H1 (cell line): ENCODE measurements at places on chromosomes 6 and 20. TPM values are rescaled to one million over a fixed set of nuclear protein-coding genes. Genes with fewer than 3 reads are reported as not detected.
A peak's percentile ranks its signal among the peaks of the same experiment; 100 is the strongest.

DNA sequence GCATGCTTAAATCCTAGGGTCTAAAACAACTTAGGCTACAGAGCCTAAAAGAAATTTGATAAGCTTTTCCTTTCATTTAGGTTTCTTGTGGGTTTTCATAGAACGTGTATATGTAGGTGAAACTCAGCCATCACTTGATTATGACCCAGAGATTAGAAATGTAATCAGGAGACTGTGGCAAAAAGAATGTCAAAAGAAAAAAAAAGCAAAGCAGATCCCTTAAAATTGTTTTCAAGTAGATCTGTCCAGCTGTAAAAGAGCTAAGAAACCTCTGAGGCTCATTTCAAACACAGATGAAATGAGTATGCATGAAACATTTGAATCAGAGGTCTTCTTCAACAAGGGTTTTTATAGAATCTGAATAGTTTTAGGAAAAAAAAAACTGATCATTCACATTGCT is 341.3 kb upstream of the PRDM1 start:
- H3K27me3 ChIP-seq = no peaks in the 10 kb centered on the region
- no peak overlapping the region for H3K27ac ChIP-seq
- DNase-seq = no peak
- H3K4me3 ChIP-seq = no peak overlapping the region
- no peaks in the 10 kb centered on the region for H3K4me1 ChIP-seq

DNA sequence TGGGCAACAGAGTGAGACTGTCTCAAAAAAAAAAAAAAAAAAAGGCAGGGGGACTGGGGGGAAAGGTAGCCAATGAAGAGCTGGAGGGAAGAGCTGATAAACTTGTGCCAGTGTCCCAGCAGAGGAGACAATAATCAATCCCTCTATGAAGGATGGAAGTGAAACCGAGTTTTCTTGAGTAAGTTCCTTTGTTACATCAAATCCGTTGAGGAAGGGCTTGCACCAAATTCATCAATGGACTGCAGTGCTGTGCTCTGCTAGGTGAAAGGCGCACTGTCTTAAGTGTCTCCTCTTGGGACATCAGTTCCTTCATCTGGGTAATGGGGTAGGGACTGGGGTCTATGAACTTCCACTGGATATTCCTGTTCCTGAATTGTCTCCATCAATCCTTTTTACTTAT is 3.0 kb upstream of the CRIP3 start:
- H3K36me3 ChIP-seq = no peaks in the 10 kb centered on the region
- peaks cover 9% of the 10 kb centered on the region for H3K4me1 ChIP-seq
- H3K27ac ChIP-seq = no peak overlapping the region
- no peak overlapping the region for H3K4me3 ChIP-seq

GRCh38 chr6:73340048-73340447 is 14.0 kb downstream of the DPPA5 start:
- H3K4me3 ChIP-seq = no peak overlapping the region
- no peaks in the 10 kb centered on the region for H3K36me3 ChIP-seq
- DNase-seq = no peak
- H3K27ac ChIP-seq = no peak overlapping the region

DNA sequence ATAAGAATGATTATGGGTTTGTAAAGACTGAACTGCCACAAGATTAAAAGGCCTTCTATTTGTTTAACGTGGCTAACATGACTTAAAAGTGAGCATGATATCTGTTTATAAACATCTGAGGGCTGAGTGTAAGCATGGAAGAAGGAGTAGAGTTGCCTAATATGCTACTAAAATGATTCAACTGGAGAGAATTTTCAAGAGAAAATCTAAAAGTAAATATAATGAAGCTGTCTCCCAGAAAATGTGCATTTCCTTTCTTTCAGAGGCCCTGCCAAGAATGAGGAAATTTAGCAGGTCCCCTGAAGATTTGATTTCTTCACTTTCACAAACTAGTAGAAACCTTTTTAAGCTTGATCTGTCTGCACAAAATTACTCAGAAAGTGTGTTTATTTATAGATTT is 4.2 kb upstream of the EYA4 start:
- no peak overlapping the region for H3K4me3 ChIP-seq
- H3K27me3 ChIP-seq = peaks cover 18% of the 10 kb centered on the region
- H3K36me3 ChIP-seq = no peaks in the 10 kb centered on the region
- no peaks in the 10 kb centered on the region for H3K4me1 ChIP-seq
- no peak for DNase-seq

DNA sequence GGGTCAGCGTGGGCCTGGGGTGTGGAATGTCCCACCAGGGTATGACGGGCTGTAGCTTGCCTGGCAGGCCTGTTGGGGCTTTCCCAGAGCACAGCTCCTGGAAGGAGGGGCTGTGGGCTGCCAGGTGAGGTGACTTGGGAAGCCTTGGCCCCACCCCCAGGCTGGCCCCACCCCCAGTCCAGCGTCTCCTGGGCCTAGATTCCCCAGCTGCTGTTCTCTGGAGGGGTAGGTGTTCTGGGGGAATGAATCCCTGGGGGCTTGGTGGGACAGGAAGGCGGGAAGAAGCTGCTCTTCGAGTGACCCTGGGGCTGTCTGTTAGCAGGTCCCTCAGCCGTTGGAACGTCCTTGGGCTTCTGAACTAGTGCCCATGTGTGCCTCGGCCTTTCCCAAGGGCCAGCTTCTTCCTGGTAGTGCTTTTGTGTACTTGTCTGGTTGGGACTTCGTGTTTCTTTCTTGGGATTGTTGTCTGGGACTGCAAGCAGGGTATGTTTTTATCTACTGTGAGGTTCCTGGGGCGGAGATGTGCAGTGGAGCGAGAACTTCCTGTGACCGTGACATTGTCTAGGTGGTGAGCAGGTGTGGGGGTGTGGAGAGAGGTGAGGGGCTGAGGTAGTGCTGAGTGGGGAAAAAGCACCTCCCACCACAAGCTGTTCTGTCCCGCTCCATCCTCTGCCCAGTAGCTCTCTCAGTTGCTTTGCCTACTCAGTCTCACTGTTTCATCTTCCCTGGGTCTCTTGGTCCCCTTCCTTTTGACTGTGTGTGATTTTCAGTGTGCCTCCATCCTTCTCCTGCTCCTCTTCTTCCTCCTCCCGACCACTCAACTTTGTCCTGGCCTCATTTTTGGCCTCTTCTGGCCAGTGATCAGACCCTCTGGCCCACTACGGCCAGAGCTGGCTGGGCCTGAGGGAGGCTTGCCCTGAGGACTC is 1.3 kb upstream of the DDR1 start:
- no peaks in the 10 kb centered on the region for H3K36me3 ChIP-seq
- H3K27ac ChIP-seq = peak overlapping the region; percentile 70
- no peaks in the 10 kb centered on the region for H3K27me3 ChIP-seq
- peak overlapping the region; percentile 85 for H3K4me3 ChIP-seq
- peak; percentile 86 for DNase-seq

GRCh38 chr6:108801366-108801765 is 46.9 kb upstream of the ARMC2 start:
- H3K27ac ChIP-seq = no peak overlapping the region
- DNase-seq = no peak

- H3K27me3 ChIP-seq = no peaks in the 10 kb centered on the region
- no peak overlapping the region for H3K4me3 ChIP-seq
- H3K36me3 ChIP-seq = no peaks in the 10 kb centered on the region
- H3K4me1 ChIP-seq = no peaks in the 10 kb centered on the region
- H3K27ac ChIP-seq = no peak overlapping the region
Measured at GRCh38 chr20:64231621-64232550, 23.7 kb upstream of the PCMTD2 start.

- H3K27me3 ChIP-seq = no peaks in the 10 kb centered on the region
- no peak overlapping the region for H3K27ac ChIP-seq
- no peaks in the 10 kb centered on the region for H3K4me1 ChIP-seq
- no peak for DNase-seq
- H3K36me3 ChIP-seq = peaks cover 22% of the 10 kb centered on the region
Measured at GRCh38 chr6:131597446-131597845, 24.4 kb downstream of the ARG1 start.

DNA sequence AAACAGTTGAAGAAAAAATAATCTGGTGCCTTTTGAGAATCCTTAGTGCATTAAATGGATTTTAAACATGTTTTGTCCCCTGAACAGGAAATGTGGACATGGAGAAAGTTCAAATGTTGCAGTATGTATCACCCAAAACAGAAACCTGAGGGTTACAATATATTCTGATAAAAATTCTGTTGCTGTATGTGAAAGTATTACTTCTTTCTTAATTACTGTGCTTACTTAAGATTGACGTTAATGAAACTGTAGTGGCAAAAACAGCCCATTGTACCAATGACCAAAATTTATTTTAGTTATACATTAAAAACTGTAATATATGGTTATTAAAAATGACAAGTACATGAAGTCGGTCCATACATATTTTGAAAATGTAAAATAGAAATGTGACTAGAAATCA is 100.6 kb downstream of the PRDM1 start:
- H3K4me1 ChIP-seq = no peaks in the 10 kb centered on the region
- no peak overlapping the region for H3K27ac ChIP-seq
- H3K4me3 ChIP-seq = no peak overlapping the region
- H3K36me3 ChIP-seq = no peaks in the 10 kb centered on the region
- H3K27me3 ChIP-seq = no peaks in the 10 kb centered on the region

DNA sequence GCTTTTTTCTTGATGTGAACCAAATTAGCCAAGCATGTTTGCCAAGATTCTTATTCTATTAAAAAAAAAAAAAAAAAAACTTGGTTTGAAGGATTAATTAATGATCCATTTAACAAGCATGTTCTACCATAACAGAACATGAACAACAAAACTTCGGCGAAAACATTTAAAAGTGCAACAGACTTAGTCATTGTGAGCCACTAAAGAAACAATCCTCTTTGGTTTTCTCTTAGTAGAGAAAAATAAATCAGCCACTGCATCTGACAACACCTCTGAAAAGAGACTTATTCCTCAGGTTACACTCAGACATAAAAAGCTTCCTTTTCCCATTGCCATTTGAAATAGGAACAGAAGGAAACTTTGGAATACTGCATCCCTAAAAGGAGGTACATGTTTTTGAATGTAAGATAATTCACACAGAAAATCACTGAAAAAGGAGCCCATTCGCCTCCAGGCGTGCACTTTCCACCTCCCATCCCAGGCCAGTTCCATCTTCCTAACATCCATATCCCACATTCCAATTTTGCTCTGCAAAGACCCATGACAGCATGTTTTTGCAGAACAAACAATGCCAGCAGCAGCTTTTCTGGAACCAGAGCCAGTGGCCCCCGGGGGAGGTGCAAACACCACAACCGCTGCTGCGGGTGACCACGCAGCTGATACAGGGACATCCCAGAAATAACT is 79.5 kb downstream of the ZMYND8 start:
- peaks cover 51% of the 10 kb centered on the region for H3K36me3 ChIP-seq
- no peak overlapping the region for H3K27ac ChIP-seq
- no peaks in the 10 kb centered on the region for H3K4me1 ChIP-seq
- H3K4me3 ChIP-seq = no peak overlapping the region
- no peaks in the 10 kb centered on the region for H3K27me3 ChIP-seq

The FOXA2 gene
- 0.09 TPM in 1 of 2 replicates, not detected in the other for polyA plus RNA-seq

The CCM2L gene
- polyA plus RNA-seq = 15.8 and 23.1 TPM in 2 replicates

The HLA-G gene
- 3.2 and 4.2 TPM in 2 replicates for polyA plus RNA-seq

The RALY gene
- polyA plus RNA-seq = 133 and 185 TPM in 2 replicates

The LPA gene
- 0.08 TPM in 1 of 2 replicates, not detected in the other for polyA plus RNA-seq
